ENCODE measurements at places on chromosomes 1 and 21.

GRCh38 chr1:1080951-1081310 is 6.8 kb upstream of the RNF223 start:
- DNase-seq: no peak

GRCh38 chr1:220878191-220879075 is 810 bp upstream of the HLX start:
- no peak for DNase-seq

- DNase-seq: no peak
Measured at GRCh38 chr1:169175461-169175860, 69.0 kb downstream of the ATP1B1 start.

DNA sequence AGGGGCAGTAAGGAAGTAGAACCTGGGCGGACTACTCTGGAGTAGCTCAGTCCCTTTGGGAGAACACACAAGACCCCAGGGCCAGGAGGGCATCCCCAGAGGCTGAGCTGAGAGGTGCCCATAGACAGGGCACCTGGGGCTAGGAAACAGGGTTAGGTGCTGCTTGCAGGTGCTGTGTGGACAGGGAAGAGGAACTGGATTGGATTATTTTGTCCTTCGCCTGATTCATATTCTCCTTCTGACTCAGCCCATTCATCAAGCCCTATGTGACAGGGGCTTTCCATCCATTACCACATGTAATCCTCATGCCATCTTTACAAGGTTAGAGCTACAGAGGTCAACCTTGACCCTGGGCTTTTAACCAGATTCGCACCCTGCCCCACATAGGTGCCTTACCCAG is 183.9 kb downstream of the C1orf94 start:
- DNase-seq: no peak

- peak; percentile 97 for DNase-seq
Measured at GRCh38 chr1:221439747-221440501, 302.0 kb downstream of the DUSP10 start.

DNA sequence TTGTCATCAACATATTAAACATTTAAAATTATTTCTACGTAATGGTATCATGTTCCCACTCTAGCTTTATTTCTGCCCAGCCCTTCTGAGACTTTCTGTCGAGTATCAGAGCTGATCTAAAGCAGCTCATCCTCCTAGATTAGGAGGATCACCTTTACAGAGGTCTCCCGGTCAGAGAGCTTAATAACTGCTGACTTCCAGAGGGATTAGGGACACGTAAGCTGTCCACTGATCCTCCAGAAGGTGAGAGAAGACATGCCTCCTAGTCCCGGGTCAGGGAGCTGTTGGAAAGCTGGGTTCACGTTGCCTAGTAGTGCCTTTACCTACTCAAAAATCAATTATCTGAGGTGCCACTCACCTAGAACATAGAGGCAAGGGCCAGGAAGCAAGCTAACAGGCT is 31.2 kb upstream of the NADK start:
- DNase-seq: no peak

- DNase-seq: no peak
Measured at GRCh38 chr1:12529640-12530174, 88.3 kb downstream of the DHRS3 start.

- no peak for DNase-seq
Measured at GRCh38 chr1:6134741-6135510, 45.2 kb downstream of the CHD5 start.

DNA sequence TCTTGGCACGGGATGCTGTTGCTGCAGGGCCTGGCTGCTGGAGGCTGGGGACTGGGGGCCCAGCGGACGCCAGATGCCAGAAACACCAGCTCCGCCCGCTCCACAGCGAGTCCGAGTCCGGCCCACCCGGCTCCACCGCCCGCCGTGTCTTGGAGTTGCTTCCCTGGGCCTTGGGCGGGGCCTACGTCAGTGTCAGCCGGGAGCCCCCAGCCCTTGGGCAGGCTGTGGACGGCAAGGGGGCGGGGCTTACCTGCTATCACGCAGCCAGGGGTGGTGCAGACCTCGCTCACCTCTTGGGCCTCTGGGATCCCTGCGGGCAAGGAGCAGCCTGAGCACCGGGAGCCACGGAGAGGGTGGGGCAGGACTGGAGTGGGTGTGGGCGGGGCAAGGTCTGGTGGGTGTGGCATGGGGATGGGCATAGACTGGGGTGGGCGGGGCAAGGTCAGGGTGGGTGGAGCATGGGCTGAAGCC is 21.8 kb downstream of the MMEL1 start:
- DNase-seq: no peak

DNA sequence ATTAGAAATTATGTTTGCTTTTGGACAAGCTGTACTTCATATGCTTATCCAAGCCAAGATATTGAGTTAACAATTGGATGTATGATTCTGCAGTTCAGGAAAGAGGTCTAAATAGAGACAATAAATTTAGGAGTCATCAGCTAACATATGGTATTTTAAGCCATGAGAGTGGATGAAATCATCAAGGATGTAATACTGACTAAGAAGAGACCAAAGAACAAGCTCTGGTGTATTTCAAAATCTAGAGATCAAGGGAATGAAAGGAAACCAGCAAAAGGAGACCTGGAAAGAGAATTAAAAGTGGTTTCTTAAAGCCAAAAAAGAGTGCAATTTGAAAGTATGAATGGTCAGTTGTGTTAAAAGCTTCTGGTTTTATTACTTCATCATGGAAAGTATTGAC is 183.6 kb upstream of the BEND5 start:
- DNase-seq: no peak

GRCh38 chr21:29320031-29320430 is 21.3 kb downstream of the BACH1 start:
- DNase-seq: no peak

DNA sequence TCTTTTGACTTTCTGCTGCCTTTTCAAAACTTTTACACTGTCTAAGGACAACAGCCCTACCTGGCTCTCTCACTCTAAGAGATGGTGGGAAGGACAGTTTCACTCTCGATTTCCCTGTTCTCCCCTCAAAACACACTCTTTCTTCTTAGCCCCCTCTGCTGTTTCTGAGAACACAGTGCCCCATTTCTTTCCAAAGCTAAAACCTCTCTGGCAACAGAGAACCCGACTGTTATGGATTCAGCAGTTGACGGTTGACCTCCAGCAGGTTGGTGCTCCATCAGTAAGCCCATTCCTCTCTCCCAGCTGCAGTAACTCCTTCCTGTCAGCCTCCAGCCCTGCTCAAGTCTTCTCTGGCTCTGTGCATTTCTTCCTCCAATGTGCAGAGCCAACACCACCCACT is 88.2 kb upstream of the ABCD3 start:
- no peak for DNase-seq

GRCh38 chr1:9338397-9339246 is 45.9 kb downstream of the SPSB1 start:
- no peak for DNase-seq

GRCh38 chr21:36316872-36317484 is 3.0 kb upstream of the MORC3 start:
- DNase-seq: no peak

DNA sequence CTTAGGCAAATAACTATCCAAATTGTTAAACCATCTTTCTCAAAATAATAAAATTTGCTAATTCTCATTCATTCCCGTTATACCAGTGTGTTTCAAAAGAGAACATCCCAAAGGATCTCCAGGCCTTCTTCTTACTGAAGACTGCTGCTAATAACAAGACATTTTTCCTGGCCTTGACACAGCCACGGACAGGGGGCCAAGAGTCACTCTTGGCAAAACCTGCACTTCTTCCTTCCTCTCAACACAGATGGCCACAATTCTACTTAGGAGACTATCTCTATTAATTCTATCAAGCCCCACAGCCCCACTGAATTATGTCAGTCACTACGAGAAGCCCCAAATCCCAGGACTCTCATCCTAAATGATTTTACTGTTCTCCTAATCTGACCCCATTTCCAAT is 86.0 kb downstream of the EVI5 start:
- no peak for DNase-seq

Data from kidney capillary endothelial cell (primary cell).